ENCODE measurements at places on chromosomes 5 and 9.

DNA sequence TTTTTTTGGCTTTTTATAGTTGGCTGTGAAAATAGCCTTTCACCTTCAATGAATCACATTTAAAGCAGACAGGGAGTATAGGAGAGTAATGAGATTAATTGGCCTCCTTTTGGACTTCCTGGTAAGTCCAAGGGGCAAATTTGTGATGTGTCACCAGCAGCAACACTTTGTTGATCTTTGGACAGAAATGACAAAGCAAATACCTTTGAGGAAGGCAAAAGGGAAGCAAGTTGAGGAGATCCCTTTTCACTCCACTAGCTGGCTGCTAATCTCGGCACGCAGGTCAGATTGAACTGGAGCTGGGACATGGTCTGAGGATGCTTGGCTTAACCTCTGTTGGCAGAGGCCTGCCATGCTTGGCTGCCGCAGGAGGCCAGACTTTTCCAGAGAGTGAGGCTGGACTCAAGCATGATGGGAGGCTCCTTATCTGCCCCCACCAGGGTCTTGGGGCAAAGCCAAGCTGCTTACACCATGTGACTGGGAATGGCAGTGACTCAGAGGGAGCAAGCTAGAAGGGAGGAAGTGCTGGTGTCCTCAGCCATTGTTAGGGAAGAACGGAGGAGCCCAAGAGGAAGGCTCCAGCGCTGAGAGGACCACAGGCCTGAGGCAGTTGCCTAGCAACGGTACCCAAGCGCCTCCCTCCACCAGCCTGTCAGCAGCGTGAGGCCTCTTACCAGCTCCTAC is 174.5 kb upstream of the MAP1B start:
- no peak for DNase-seq

- no peak for DNase-seq
Observed at GRCh38 chr9:117868594-117868993, 164.4 kb downstream of the TLR4 start.

- DNase-seq = no peak
Observed at GRCh38 chr5:73917433-73917832, 291.4 kb downstream of the ARHGEF28 start.

DNA sequence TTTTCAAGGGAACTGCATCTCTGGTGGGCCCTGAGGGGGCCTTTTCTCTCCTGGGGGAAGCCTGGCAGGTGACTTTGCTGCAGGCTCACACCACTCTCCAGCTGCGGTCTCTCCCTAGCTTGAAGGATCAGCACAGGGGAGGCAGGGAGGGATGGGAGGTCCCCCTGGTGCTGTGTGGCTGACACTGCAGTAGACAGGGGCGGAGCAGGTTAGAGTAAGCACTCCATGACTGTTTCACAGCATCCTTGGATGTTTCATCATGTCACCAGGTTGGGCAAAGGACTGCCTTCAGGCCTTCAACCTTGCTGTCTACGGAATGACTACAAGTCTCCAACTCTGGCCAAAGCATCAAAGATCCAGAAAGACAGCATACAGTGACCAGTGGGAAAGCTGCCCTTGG is 470.7 kb downstream of the CDK5RAP2 start:
- no peak for DNase-seq

GRCh38 chr5:32852535-32852934 is 141.4 kb downstream of the NPR3 start:
- DNase-seq = no peak
